ENCODE measurements at places on chromosomes 2 and 18.

GRCh38 chr2:140696449-140696848 is 1434.4 kb downstream of the LRP1B start:
- DNase-seq = no peak

GRCh38 chr2:72104821-72105588 is 42.7 kb downstream of the CYP26B1 start:
- no peak for DNase-seq

DNA sequence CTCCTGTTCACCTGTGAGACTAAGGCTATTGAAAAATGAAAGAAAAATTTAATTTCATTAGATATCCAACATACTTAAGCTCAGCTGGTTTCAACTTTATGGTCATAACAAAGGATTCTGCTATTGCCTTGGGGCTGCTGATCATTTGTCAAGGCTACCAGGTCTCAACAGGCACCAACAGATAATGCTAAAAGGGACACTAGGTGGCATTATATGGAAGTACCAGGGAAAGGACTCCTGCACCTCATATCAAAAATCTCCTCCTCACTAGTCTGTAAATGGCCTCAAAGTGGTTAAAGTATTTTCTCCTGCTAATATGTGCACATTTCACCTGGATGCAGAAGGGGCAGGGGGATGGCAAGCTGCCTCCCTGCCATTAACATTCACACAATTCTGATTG is 167.9 kb upstream of the REG3A start:
- DNase-seq = no peak

- DNase-seq = no peak
Measured at GRCh38 chr2:43107679-43108078, 118.7 kb downstream of the ZFP36L2 start.

DNA sequence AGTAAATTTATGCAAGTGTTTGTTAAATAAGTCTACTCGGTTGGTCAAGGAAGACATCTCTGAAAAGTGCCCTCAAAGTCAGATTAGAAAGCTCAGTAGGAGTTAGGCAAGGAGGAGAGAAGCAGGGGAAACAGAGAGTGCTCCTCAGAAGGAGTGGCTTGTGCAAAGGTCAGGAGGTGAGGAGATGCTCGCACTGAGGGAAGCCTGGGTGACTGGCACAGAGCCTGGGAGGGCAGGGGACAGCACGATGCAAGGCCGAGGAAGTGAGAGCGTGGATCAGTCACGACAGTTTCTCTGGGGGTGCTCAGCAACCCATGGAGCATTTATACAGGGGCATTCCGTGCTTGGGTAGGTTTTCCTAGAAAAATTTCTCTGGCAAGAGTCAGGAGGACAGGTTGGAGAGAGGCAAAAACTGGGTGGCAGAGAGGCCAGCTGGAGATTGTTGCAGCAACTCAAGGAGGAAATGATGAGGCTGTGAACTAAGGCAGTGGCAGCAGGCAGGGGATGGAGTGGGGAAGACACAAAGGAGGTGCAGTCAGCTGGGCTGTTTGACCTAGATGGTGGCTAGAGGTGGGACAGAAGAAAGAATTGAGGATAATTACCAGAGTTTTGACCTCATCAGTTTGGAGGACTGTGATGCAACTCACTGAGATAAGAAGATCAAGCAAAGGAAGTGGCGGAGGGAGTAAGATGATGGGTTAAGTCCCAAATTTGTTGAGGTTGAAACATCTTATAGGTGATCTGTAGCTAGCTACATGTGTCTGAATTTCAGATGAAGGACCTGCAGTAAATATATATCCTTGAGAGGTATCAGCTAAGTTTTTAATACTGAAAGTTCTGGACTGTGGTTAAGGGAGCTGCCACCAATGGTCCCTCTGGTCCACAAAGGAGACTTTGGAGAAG is 52.4 kb downstream of the BCL2 start:
- DNase-seq = no peak

DNA sequence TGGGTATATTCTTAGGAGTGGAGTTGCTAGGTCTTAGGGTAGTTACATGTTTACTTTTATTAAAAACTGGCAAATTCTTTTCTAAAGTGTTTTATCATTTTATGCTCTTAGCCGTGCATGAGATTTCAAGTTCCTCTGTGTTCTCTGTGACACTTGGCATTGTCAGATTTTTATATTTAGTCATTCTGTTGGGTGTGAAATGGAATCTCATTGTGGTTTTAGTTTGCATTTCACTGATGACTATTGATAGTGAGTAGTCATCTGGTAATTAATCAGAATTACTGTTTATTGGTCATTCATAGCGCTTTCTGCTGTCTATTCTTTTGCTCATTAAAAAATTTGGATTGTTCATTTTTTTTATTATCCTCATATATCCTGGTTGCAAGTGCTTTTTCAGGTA is 34.1 kb downstream of the RAB3GAP1 start:
- no peak for DNase-seq

DNA sequence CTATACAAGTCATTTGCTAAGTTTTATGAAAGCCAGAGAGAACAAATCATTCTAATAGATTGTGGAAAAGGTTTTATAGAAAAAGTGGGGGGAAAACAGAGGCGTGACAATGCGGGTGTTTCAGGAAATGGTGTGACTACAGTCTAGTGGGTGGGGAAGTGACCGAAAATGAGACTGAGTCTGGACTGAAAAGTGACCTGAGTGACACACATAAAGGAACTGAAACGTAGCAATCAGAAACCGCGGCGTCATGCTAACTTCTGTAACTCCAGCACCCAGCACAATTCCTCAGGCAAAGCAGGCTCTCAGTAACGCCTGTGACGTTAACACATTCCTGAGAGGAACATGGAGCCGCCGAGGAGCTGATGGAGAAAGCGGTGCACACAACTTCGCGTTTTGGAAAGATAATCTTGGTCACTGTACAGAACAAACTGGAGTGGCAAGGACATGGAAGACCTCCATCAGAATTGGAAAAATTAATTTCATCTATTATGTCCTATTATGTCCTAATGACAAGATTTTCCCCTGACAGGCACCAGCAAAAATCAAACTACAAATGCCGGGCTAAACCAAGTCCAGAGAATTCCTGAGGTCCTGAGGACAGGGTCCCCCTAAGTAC is 1.4 kb upstream of the CD226 start:
- DNase-seq = no peak

- no peak for DNase-seq
Measured at GRCh38 chr2:27014771-27015433, 17.9 kb upstream of the TMEM214 start.

- no peak for DNase-seq
Measured at GRCh38 chr2:54879032-54879431, 155.6 kb downstream of the EML6 start.

DNA sequence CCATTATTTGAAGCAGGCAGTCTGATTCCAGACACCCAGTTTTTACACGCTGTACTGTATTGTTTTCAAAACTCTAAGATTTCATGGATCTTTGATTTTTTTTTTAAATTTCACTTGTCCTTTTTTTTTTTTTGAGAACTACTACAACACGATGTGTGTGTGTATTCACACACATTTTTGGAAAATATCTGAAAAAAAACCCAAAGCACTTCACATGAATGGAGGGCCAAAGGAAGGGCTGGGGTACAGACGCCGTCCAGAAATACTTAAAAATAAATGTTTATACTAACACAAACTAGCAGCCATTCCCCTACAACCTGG is 314 bp upstream of the SSB start:
- no peak for DNase-seq

- no peak for DNase-seq
Measured at GRCh38 chr2:183125659-183126341, 1.6 kb downstream of the NUP35 start.

- DNase-seq = peak; percentile 83
Measured at GRCh38 chr2:132547090-132547687, 122.8 kb downstream of the LYPD1 start.

DNA sequence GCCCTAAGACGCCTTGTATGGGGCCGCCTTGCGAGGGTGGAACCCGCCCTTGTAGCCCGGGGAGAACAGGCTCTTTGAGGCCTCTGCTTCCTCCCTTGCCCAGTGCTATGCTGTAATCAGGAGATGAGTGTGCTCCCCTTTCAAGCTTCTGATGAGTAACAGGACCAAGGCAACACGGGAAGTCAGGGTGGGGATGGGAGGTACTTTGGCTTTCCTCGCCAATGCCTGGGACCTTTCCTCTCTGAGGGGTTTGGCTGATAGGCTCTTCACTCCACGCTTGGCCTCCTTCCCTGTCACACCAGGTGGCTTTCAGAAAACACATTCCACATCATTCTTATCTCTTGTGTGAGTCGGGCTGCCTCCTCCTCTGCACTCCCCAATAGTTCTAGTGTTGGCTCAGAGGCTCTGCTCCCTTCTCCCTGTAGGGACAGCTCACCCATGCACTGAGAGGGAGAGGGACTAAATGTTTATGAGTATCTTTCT is 223.7 kb upstream of the TRIB2 start:
- DNase-seq = peak; percentile 50

- DNase-seq = no peak
Measured at GRCh38 chr18:80167931-80168330, 58.9 kb downstream of the ADNP2 start.

GRCh38 chr2:101617796-101618195 is 79.7 kb upstream of the MAP4K4 start:
- DNase-seq = no peak

DNA sequence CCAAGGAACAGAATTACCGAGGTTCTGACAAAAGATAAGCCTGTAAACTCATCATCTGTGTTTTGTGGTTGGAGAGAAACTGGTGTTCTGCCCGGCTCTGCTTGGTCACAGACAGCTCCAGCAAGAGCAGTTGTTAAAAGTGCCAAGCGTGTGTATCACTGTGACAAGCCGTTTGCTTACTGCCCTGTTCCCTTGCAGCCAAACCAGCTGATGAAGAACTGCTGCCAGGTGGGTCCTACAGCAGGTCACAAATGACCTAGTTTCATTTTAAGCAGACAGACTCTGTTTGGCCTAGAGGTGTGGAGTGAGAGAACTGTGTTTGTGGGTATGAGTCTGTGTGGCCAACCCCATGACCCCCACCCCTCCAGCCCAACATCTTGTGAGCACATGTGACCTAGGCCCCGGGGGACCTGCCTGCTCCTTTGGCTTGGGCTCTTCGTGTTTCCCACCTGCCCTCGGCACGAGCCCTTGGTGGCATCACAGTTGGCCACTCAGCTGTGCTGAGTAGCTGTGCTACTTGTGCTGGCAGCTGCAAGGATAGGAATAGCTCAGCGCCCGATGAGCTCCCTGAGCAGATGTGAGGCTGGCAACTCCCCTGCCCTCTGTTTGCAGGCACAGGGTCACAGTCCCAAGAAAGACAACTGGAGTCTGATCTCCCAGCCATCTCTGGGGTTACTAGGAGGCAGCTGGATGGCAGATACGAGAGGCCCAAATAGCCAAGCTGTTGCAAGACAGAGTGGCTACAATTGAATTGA is 9.7 kb downstream of the OXER1 start:
- peak; percentile 42 for DNase-seq

DNA sequence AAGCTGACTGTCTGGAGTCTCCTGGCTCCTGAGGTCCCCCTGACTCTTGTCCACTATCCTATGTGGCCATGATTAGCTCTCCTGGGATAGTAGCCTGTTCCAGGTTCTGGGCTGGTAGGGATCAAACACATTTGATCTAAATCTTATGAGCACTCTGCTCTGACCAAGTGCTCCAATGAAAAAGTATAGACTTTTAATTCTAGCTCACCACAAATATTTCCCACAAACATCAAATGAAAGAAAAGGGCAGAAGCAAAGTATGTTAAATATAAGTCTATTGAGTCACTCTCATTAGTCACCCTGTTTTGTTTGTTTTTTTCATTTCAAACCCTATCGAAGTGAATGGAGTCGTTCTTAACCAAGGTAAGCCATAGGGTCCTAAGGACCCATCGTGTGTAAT is 39.7 kb upstream of the NEDD4L start:
- peak; percentile 64 for DNase-seq

DNA sequence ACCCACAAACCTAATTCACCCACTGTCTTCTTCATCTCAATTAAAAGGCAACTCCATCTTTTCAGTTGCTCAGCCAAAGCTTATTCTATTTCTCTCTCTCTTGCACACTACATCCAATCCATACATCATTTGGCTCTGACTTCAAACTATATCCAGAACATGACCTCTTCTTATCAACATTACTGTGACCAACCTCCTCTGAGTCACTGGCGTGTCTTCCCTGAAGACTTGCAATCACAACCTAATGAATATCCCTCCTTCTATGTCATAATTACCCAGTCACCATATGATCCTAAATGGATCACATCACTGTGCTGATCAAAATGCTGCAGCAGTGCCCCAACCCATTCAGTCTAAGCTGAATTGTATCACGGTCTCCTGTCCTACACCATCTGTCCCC is 22.6 kb upstream of the SULT1C3 start:
- no peak for DNase-seq

DNA sequence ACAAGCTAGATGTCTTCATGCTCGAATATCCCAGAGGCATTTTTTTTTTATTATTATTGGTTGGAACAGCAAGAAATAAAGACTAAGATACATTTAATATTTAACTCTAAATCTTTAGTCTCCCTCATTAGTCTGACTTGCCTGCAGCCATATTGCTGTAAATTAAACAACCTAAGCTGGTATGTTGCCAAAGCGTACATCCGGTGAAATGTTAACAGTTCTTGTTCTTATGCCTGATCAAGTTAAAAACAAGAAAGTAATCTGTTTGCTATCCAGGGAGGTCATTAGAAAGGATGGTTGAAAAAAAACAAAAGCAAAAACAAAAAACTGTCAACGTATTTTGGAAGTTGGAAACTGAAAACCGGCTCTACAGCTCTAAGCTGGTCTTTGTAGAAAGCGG is 125.9 kb upstream of the NABP1 start:
- DNase-seq = no peak

- DNase-seq = no peak
Measured at GRCh38 chr2:191358325-191359025, 113.3 kb downstream of the MYO1B start.

DNA sequence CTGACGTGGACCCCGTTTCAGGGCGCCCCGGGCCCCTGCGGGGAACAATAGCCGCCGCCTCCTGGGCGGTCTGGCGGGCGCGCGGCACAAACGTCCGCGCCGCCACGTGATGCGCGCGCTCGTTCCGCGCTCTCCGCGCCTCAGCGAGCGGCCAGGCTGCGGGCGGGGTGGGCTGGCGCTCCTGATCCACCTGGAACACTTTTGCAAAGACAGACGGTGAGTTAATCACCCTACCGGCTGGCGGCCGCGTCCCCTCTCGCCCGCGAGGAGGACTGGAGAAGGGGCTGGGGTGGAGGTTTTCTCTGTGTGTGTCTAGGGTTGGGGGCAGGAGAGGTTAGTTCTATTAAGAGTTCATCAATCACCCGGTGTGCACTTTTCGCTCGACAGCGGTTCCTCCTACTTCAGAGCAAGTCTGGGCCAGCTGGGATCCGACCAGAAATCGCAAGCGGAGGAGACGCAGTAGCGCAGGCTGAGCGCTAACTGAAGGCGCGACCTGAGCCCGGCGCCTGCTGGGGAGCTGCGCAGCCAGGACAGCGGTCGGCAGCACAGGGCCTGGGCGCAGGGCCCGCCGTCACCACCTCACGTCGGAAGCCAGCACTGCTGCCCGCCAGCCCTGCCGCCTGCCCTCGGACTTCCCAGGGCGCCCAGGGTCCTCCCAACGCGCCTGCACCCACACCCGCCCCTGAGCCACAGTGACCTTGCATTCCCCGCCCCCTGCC is 10.3 kb upstream of the HOXD1 start:
- peak; percentile 37 for DNase-seq

- no peak for DNase-seq
Measured at GRCh38 chr2:222532315-222532714, 108.0 kb downstream of the SGPP2 start.
